ENCODE measurements at places on chromosomes 11 and 22.

GRCh38 chr11:70655816-70656215, 257.5 kb downstream of the CTTN start:
- DNase-seq = no peak

DNA sequence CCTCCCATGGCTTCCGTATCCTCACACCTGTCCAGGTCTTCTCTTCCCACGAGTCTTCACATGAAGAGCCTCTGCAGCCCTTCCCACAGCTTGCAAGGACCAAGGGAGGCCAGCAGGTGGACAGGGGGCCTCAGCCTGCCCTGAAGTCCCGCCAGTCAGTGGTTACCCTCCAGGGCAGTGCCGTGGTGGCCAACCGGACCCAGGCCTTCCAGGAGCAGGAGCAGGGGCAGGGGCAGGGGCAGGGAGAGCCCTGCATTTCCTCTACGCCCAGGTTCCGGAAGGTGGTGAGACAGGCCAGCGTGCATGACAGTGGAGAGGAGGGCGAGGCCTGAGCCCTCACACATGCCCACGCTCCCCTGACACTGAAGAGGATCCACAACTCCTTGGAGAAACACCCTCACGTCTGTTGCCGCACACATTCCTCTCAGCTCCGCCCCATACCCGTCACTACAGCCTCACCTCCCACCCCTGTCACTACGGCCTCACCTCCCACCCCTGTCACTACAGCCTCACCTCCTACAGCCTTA, 8.3 kb downstream of the SSH3 start:
- DNase-seq = no peak

DNA sequence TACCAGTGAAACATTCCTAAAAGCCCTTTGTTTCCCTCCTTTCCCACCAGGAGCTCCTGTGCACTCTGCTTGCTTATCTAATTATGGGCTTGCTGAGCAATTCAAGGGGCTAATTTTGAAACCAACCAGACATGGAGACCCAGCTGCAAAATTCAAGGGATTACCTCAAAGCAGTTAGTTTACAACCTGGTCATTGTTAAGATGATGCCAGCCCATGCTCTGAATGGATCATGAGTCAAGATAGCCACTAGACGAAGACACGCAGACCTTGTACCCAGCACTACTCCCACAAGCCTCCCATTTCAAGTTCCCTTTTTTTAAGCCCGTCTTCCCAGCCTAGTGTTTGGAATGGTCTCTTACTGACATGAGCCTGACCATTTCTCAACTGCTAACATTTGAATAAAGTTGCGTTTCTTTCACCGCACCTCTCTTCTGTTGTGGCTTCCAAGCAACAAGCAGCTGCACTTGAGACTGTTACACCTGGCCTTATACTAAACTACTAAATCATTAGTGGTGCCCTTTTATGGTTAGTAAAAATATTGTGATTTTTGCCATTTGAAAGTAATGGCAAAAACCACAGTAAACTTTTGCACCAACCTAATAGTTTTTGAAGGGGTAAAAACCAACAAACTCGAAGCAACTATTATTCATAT, 315.3 kb upstream of the LUZP2 start:
- DNase-seq = no peak

- no peak for DNase-seq
Measured at GRCh38 chr22:26778372-26778771, 121.0 kb downstream of the MIAT start.

DNA sequence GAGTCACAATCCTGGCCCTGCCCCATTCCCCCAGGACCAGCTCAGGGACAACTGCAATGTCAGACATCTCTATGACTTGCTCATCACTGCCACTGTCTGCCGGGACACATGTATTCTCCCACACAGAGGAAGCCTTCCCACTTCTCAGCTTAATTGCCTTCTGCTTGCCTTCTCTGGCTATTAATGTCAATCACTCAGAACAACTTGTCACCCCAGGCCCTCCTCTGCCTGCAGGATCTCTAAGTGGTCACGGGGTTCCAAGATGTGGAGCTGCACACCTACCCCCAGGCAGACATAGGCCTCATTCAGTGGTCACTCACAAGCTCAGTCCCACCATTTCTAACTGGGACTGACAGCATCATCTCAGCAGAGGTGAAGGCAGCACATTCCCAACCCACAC, 15.1 kb downstream of the PLEKHA7 start:
- no peak for DNase-seq

DNA sequence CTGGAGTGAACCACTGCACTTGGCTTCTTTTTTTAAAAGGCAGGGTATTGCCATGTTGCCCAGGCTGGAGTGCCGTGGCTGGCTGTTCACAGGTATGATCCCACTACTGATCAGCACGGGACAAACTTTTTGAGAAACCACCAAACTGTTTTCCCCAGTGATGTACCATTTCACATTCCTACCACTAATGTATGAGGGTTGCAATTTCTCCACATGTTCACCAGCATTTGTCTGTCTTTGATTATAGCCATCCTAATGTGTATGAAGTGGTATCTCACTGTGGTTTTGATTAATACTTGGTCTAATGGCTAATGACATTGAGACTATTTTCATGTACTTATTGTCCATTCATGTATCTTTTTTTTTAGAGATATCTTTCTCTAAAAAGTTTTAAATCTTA, 41.5 kb upstream of the EP300 start:
- DNase-seq = no peak

DNA sequence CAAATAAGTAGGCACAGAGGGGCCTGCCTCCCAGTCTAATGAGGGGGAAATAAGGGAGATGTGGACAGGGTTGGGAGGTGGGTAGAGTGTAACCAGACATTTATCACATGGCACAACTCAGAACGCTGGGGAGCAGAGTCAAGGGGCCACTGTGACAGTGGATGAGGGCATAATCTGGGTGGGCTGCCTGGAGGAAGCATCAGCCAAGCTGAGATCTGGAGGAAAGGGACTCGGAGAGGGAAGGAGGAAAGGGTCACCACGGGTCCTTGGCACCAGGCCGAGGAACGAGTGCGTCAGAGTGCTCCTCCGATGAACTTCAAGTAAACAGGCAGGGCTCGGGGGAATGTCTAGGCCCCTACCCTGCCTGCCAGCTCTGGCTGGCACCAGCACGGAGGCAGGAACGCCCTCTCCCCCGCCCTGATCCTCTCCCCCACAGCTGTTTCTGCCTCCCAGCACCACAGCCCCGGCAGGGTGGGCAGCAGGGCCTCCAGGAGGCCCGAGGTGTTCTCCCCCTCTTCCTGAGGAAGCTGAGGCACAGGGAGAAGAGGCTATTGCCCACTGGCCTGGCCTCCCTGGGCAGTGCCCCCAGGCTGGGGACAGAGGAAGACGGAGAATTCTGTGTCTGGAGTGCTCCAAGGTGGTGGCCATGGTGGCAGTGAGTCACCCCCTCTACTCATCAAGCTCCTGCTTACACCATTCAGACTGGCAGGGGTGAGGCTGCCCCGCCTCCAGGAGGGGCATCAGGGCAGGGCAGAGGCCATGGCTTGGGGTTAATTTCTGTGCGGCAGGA, 4.2 kb downstream of the ALDH3B1 start:
- DNase-seq = peak; percentile 86

DNA sequence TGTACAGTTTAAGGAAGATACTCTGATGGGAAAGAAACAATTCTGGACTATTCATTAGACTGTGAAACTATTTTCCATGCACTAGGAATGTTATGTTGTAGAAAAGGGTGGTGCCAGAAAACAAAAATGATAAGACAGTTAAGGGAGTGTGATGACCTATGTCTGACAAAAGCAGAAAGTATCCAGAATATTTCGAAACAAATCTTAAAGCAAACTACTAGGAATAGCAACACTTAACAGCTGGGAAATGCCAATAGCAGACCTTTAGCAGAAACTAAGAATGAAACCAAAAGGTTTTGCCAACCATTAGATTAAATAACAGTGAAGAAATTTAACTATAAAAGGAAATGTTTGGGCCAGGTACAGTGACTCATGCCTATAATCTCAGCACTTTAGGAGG, 3.3 kb upstream of the ARHGAP20 start:
- no peak for DNase-seq

GRCh38 chr11:73980001-73980961, 2.4 kb downstream of the UCP2 start:
- DNase-seq = no peak

DNA sequence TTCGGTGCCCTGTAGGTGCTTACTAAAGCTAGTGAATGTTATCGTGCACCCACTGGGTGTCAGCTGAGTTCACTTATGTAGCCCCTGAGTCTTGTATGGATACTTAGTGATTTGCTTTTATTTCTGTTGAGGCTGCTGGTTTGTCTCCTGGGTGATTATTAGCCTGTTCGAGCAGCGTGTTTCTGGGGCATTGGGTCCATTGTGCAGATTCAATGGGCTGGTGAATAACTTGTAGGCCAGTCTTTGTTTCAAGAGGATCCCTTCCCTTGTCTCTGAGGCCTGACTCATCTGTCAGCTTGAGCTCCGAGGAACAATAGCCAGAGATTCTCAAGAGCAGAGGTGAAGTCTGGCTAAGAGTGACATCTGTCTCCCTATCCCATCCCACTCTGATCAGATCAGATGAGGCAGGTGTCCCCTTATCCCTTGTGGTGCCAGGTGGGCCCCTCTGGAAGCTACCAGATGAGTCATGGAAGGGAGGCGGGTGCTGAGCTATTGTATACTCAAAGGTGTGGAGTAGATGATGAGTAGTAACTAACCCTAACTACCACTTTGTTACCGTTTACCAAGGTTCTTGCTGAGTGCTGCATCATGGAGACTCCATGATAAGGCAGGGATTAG, 3.7 kb downstream of the MIAT start:
- peak; percentile 64 for DNase-seq

GRCh38 chr22:28829358-28830181, 29.2 kb upstream of the XBP1 start:
- DNase-seq = peak; percentile 81

DNA sequence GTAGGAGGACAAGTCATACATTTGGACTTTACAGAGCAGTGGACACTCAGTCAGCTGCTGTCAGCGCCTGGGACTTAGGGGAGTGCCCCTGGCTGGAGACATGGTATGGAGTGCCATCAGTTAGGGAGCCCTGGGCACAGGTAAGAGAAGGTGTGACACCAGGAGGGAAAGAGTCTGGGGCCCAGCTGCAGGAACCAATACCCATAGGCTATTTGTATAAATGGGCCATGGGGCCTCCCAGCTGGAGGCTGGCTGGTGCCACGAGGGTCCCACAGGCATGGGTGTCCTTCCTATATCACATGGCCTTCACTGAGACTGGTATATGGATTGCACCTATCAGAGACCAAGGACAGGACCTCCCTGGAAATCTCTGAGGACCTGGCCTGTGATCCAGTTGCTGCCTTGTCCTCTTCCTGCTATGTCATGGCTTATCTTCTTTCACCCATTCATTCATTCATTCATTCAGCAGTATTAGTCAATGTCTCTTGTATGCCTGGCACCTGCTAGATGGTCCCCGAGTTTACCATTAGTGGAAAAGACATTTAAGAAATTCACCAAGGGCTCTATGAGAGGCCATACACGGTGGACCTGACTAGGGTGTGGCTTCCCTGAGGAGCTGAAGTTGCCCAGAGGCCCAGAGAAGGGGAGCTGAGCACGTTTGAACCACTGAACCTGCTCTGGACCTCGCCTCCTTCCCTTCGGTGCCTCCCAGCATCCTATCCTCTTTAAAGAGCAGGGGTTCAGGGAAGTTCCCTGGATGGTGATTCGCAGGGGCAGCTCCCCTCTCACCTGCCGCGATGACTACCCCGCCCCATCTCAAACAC, 850 bp upstream of the MIF start:
- DNase-seq = no peak

- peak; percentile 70 for DNase-seq
Measured at GRCh38 chr11:39668640-39669039, 1790.8 kb downstream of the LRRC4C start.

- no peak for DNase-seq
Measured at GRCh38 chr11:35683728-35684339, 21.3 kb downstream of the TRIM44 start.

- peak; percentile 64 for DNase-seq
Measured at GRCh38 chr11:554428-555226, 5.9 kb downstream of the LMNTD2 start.

- DNase-seq = peak; percentile 44
Measured at GRCh38 chr11:120303004-120303637, 22.0 kb upstream of the TLCD5 start.

DNA sequence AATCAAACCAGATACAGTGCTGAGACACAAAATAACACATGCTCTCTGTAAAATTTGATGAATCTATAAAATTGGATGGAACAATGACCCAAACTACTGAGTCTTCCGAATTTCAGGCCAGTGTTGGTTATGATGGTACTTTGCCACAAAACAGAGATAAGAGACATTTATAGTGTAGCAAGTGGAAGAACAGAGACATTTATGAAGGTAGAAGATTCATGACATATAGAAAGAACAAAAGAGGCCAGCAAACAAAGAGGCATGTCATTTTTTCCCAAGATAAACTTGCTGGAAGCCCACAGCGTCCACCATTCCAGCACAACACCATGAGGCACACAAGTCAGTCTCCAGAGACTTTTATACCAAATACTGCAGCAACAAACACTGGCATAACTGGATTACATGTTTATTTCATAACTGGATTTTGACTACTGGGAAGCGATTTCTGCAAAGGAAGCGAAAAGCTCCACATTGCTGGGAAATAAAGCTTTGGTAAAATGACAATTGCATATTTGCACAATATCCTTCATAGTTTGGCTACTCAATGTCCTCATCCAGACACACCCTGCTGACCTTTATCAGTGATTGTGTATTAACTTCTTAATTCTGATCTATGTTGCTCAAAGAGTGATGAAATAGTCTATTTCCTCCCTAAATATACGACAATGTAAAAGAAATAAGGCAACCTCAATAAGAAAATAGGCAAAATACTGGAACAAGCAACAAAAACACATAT, 17.5 kb downstream of the DDI1 start:
- no peak for DNase-seq

DNA sequence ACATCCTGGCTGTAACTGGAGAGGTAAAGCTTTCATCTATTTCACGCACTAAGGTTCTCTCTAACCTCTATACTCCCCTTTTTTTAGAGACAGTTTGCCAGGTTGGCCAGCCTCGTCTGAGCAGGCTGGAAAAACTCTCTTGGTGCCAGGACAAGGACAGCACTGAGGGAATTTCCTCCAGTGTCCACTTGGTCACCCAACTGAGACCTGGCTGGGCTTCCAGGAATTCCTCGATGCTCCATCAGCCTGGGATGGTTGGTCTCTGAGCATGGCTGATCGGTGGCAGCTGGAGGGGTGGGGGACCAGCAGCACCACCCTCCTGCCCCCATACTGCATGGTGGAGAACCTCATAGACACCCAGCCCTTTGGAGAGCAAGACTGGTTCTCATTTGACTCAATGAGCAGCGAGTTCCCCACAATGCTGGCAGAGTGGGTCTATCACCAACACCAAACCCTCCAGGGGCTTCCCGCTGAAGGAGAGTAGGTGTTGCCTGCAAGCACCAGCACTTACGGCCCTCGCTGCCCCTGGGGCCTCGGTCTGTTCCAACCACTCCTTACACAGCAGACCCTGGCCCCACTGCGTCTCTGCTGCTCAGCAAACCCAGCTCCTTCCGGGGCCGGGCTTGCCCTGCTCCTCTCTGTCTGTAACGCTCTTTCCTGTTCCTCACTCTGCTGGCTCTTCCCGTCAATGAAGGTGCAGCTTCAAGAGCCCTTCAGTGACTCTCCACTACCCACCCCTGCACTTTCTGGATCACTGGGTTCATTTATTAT, 122.2 kb downstream of the ST3GAL4 start:
- no peak for DNase-seq
